Colonic mucosa (tissue), 4 donors: ENCODE measurements at places on chromosomes 2 and 18. TPM values are rescaled to one million over a fixed set of nuclear protein-coding genes. Genes with fewer than 3 reads are reported as not detected.

FHL2 gene
- total RNA-seq: 212 TPM

THSD7B gene
- total RNA-seq: 0.05 TPM

DNA sequence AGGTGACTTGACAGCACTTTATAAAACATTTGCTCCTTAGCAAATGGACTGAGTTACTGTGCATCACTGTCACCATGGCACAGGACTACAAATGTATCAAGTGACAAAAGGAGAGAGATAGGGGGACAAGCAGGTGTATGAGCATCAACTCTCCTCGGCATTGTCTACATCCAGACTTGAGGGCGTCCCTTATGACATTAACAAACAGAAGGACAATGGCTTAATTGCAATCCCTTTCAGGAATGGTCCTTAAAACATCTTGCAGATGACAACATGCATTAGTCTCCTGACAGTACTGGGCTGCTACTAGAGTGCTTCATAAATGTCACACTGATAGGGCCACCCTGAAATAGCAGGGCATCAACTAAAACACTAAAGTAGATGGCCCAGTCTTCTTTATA lies 198.8 kb downstream of the PDE1A start:
- no peak for DNase-seq
- no peaks in the 10 kb centered on the region for H3K4me1 ChIP-seq
- no peak overlapping the region for H3K4me3 ChIP-seq
- H3K36me3 ChIP-seq: no peaks in the 10 kb centered on the region

- H3K4me1 ChIP-seq: no peaks in the 10 kb centered on the region
- no peak for DNase-seq
- H3K27me3 ChIP-seq: no peaks in the 10 kb centered on the region
- no peaks in the 10 kb centered on the region for H3K36me3 ChIP-seq
Observed at GRCh38 chr2:204763974-204764703, 218.9 kb downstream of the PARD3B start.

DNA sequence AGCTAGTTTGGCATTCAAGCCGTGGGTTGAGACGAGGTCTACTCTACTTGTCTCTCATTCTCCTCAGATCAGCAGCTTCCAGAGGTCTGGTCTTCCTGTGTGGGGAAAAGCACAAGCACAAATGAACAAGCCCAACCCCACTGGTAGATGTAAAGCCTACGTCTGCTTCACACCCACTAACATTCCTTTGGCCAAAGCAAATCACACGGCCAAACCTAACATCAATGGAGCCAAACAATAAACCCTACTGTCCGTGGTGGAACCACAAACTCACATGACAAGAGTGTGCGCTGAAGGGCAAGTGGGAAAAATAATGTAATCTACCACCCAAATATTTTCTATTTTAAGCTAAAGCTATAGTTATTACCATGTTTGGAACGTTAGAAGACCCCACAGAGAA lies 179.3 kb upstream of the MGAT5 start:
- no peak for DNase-seq
- no peaks in the 10 kb centered on the region for H3K4me1 ChIP-seq
- no peak overlapping the region for H3K27ac ChIP-seq
- H3K36me3 ChIP-seq: no peaks in the 10 kb centered on the region
- no peaks in the 10 kb centered on the region for H3K27me3 ChIP-seq

- no peak for DNase-seq
- no peaks in the 10 kb centered on the region for H3K4me1 ChIP-seq
- H3K27ac ChIP-seq: no peak overlapping the region
- no peaks in the 10 kb centered on the region for H3K27me3 ChIP-seq
- H3K36me3 ChIP-seq: no peaks in the 10 kb centered on the region
Observed at GRCh38 chr2:239216614-239217273, 184.1 kb downstream of the HDAC4 start.
